ENCODE measurements at places on chromosomes 7 and 10.

DNA sequence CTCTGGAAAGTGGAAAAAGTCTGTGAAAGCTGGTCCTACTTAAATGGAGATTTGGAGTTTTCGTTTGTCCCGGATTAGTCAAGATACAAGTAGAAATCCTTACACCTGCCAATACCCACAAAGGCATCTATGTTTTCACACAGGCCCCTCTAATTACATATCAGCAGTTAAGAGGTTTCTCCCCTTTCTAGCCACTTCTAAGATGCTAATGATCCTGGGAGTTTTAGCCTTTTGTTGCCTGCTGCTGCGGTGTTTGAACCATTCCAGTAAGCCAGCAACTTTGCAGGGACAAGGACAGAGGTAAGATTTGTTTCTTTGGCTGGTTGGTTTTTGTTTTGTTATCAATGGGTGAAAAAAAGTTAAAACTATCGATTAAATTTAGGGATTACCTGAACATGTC, 5.8 kb upstream of the C1QL3 start:
- DNase-seq = no peak

DNA sequence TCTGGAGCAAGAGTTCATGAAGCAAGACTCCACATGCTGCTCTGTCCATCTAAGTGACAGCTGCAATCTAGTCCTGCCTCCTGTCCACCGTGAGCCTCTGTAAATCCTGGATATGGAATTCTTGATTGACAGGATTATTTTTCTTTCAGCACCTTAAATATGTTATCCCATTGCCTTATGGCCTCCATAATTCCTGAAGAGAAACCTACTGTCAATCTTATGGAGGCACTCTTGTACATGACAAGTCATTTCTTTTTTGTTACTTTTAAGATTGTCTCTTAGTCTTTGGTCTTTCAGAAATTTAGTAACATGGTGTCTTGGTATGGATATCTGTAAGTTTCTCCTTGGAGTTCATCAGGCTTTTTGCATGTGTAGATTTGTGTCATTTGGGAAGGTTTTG, 82.8 kb downstream of the NPSR1 start:
- no peak for DNase-seq

DNA sequence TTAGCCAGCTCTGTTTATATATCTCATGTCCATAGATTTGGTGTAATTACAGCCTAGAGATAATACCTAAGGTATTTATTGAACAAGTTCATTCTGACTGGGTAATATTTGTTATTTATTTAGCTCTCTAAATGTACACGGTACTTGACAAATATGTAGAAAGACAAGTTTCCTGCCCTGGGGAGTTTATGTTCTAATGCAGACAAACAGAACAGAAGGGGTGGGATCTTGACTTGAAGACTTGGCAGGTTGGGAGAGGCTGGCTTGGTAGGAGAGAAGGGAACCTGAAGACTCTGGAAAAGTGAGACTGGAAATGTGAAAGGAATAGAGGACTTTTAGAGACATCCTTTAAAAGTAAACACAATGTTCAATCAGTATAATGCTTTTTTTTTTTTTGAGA, 97.7 kb upstream of the CDK6 start:
- DNase-seq = no peak

DNA sequence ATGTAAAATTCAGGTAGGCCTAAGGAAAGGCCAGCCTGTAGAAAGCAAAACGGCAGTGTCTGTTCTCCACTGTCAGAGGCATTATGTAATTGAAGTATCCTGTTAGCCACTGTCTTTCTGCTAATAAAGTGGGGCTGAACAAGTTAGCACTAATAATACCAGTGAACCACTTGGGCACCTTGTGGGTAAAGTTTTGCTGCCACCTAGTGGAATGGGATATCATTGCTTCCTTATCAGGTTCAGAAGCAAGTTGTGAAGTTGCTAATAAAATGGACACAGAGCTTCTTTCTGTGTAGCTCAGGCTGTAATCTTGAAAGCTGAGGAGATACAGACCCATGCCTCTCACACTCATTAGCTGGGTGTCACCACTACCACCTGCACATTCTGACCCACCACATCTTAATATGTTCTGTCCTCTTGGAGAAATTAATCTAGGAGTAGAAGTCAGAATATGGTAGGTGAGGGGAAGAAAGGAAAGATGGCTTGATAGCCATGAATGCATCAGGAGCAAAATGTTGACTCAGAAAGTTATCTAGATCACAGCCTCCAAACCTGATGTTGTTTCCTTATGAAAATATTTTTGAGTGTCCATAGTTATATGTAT, 175.1 kb downstream of the SEPTIN7 start:
- DNase-seq = no peak

DNA sequence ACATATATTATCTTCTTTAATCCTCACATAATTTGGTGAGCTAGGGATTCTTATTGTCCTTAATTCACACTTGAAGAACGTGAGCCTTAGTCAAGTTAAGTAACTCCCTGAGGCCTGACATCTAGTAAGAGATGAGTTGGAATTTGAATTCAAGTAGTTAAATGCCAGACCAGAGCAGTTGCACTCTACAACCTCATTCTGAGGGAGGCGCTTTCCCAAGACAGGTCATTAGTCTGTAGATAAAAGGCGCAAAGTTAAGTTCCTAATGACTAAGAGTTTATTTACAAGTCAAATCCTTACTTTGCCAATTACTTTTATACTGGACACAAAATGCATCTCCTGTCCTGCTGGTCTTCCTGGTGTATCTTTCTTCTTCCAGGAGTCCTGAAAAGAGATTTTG, 3.6 kb upstream of the EXOC6 start:
- no peak for DNase-seq

DNA sequence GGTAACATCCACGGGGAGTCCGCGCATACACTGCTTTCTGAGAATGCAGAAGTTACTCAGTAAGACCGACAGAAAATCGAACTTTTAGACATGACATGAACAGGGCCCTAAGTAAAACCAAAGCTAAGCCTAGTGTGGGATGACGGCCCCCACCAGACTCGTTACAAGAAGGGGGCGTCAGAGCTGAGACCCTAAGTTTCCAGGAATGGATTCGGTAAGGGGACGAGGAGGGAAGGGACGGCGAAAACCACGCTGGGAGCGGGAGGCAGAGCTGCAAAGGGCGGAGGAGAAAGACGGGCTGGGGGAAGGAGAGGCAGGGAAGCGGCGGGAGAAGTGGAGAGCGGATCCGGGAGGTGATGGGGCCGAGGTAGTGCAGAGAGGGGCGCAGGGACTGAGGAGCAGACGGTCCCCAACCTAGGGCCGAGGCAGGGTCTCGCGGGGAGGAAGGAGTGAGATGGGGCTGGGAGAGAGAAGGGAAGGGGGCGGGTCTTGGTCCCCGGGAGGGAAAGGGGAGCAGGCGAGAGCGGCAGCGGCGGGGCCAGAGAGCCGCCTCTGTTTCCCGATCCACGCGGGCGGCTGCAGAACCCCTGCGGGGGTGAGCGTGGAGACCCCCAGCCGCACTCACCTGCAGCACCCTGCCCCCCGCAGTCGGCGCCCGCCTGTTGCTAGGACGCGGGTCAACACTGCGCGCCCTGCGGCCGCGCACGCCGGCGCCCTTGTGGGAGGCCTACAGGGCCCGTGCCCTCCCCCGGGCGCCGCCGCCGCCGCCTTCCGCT, 513 bp downstream of the ODAD2 start:
- no peak for DNase-seq

DNA sequence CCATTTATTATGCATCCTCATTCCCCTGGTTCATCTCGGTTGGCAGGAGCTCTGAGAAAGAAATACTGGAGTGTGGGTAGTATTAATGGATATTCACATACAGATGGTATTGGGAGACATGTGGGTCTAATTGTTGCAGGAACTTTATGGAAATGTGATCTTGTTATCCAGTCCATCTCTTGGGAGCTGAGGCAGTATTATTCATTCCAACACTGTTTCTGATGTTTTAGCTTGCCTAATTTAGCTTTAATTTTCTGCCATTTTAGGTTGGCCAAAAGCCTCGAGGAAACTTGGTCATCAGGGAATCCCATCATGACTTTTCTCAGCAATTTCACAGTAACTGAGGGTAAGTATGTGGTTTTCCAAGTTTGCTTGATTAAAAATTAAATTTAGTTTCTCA, 125.7 kb downstream of the ABCA13 start:
- no peak for DNase-seq

DNA sequence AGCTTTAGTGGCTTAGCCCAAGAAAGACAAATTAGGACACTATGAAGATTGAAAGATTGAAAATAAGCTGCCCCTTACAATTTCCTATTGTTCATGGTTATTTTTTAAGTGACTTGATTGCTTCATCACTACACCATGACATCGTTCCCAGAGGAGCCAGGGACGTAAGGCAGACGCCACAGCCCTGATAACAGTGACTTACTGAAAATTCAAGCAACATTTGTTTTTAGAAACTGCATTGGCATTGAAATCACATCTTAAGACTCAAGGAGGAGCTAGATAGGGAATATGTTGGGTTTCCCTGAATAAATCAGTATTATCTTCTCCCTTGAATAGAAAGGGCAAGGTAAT, 38.7 kb upstream of the ANK3 start:
- no peak for DNase-seq

GRCh38 chr10:31741473-31741872, 187.2 kb downstream of the ARHGAP12 start:
- no peak for DNase-seq

DNA sequence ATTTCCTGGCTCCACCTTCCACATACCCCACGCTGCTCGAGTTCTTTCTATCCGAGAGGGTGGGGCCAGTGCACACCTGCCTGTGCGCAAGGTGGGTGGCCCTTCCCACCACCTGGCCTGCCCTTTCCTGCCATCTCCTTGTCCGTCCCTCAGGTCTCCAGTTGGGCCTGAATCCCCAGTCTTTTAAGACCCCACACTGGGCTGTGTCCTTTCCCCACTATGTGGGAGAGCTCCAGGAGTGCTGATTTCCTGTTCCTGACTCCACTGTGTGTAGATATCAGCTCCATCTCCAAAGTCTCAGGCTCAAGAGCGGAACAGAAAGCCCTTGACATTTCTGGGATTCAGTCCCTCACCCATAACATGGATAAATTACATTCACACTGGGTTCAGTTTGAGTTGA, 20.1 kb downstream of the LHPP start:
- DNase-seq = no peak

GRCh38 chr10:129018511-129018910, 448.5 kb upstream of the MGMT start:
- no peak for DNase-seq

GRCh38 chr10:28839600-28840007, 162.3 kb downstream of the BAMBI start:
- DNase-seq = no peak

DNA sequence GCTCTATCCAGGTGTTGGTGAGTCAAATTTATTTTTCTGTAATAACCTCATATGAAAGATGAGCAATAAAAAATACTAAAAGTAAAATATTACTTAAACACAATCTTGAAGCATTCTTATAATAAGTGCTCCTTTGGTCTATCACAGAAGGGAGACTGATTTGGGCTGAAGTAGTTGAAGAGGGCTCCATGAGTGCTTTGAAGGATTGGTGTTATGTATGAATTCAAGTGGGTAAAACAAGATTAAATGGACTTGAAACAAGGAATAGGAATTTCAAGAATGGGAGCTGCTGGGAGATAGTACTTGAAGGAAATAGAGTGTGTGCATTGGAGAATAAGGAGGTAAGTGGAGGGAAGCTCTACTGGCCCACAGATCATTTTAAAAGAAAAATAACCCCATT, 7.3 kb upstream of the OR2A2 start:
- no peak for DNase-seq

GRCh38 chr7:36591636-36592035, 132.7 kb downstream of the AOAH start:
- DNase-seq = no peak

- DNase-seq = no peak
Measured at GRCh38 chr7:51316666-51317581, at the start of gene COBL. Gene COBL, minus strand, starts transcription at chr7:51316809. Its CDS starts 176 bp downstream, at chr7:51316633.

GRCh38 chr10:114520453-114520852, 116.2 kb upstream of the AFAP1L2 start:
- DNase-seq = peak; percentile 65

GRCh38 chr7:106779877-106780276, 85.2 kb upstream of the PIK3CG start:
- DNase-seq = no peak

DNA sequence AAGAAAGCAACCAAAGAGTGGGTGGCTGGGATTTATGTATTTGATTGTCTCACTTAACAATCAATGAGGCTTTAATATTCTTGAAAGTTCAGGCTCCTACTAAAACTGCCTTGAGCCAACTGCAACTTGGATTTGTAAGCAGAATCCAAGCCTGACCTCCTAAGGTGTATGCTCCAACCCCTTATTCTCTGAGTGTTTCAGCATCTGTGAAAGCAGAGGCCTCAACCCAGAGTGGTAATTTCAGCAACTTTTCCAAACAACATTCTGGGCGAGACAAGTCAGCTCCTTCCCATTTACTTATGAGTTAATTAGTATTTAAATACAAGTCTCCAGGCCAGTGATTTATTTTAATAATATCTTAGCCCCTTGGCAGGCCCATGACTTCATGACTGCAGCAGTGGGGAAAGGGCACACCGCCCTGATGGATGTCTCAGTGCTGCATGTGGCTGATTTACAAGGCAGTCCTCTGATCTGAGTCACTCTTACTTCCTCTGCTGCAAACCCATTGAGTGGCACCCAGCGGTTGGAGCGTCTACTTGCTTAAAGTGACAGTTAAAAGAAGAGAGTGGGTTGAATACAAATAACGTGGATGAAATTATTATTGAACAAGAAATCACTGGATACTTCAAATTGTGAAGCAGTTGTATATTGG, 209.1 kb downstream of the TRIL start:
- no peak for DNase-seq

DNA sequence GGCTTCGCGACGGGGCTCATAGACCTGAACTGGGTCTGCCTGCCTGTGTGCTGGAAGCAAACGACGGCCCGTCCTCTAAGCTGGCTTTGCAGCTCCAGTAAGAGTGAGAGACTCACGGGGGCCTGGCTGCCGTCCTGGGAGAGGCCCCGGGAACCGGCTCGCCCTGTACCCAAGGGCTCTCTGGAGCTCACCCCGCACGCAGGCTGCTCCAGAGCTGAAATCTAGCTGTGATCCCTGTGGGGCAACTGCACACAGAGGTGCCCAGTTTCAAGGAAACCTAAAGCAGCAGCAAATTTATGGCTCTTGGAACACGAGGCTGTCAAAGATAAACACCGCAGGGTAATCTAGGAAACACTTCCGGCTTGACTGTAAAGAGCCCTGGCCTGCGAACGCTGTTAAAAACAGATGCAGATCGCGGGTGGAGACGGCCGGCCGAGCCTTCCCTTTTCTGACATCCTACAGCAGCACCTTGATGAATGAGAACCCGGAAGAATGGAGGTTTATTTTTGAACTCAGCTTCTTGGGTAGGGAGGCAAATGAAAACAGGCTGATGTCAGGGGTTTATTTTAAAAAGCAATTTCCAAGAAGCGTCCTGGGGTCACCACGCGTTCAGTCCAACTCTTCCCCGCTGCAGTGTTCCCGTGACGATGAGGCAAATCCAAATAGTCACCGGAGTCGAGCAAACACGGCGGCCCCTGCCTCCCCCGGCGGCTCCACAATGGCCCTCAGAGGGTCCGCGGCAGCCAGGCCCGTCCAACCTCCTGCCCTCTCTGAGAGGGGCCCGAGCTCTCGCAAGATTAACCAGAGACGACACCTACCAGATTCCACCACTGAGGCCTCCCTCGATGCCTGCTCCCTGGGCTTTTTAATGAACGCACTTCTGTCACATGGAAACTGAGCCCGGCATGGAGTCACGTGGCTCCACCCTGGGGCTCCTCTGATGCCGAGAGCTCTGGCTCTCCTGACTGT, 29.6 kb downstream of the AMZ1 start:
- no peak for DNase-seq

All from BJ (cell line).